IPS DF 19.7 (cell line): ENCODE measurements at places on chromosomes 12 and 14.

GRCh38 chr12:71214511-71215285 lies 56.9 kb upstream of the TSPAN8 start:
- peak; percentile 56 for DNase-seq

GRCh38 chr12:21690704-21691368 lies 33.2 kb upstream of the LDHB start:
- no peak for DNase-seq

DNA sequence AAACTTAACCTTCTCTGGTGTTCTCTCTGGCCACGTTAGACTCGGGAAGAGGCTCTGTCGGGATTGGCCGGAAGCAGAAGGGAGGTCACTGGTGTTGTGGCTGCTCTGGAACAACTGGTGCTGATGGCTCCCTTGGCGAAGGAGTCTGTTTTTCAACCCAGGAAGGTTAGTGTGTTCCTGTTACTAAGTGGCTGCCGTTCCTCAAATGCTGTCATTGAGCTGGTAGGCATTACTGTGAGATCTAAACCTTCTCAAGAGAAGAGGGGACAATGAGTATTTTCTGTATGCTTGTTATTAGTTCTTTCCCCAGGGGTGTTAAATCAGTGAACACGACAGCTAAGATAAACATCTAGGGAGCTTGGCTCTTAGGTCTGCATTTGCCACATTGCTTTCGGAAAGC lies 18.3 kb downstream of the POP5 start:
- DNase-seq, result no peak

DNA sequence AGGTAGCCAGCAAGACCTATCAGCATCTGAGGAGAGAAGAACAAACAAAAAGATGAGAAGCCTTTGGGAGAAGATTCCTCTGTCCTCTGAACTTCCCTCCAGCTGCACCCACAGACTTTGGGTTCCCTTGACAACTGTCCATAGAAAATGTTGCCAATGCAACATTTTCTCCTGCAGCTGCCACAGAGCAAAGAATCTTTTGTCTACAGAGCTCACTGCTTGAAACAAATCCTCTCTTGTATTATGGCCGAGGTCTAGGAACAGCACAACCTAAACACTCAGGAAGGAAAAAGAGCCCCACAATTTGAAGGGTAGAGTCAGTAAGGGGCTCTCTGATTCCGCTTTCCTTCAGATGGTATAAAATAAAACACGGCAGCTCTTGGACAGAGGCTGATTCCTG lies 14.3 kb downstream of the POMT2 start:
- no peak for DNase-seq

DNA sequence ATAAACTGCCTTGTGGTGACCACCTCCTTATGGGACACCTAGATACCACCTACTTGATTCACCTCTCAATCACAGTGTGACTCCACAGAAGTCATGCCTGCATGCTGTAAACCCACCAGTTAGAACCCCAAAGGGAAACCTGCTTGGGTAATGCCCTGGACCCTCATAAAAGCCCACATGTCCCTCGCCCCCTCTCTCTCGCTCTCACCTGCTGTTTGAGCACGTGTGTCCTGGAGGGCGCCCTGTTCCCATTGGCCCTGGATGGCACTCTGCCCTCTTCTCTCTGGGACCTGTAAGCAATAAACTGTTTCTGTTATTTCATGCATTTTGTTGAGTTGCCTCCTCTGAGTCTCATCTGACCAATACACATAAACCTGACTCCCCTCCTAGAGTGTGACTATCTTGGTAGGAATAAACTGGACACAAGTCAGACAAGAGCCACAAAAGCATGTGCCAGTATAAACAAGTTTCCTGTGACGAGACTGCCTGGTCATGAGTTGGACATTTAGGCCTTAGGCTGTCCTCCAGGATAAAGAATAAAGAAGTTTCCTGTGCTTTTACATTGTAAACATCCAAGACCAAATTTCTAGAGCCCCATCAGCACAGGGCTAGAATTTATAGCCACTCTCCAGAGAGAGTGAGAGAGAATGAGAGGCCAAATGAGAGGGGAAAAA lies 8.6 kb downstream of the IFI27L2 start:
- DNase-seq, result no peak

DNA sequence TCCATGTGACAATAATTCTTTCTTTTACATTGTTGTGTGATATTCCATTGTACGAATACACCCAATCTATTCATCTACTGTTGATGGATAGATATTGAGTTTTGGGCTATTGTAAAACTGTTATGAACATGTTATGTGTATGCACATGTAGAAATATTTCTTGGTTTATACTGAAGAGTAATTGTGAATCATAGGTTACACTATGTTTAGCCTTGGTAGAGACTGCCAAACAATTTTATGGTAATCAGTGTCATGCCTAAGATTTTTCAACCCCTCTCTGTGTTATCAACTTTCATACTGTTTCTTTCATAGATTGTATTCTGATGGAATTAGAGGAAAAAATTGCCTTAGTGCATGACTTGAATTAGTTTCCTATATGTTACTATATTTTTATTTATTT lies 39.5 kb downstream of the FRMD6 start:
- DNase-seq, result no peak

DNA sequence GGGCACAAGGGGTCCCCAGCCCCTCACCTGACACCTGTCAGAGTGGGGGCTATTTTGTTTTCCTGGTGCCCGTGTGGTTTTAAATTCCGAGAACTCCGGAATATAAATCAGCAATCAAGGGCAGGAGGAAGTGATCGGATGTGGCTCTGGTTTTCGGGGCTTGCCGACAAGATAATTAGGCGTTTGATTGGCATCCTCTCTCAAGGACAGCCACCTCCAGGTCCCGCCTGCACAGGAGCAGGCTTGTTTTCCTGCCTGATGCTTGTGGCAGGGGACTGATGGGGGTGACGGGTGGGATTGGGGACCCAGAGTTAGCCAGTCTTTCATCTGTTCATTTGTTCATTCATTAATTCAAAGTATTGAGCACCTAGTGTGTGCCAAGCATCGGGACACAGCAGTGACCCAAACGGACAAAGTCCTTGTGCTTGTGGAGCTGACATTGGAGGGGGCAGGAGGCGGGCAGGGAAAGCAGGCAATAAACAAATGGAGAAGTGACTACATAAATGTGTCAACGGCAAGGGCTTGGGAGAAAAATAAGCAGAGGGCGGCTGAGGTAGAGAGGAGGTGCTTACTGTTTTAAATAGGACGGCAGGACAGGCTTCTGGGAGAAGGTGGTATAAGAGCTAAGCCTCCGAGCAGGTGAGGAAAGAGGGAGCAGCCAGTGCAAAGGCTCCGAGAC lies 166.5 kb downstream of the PHETA1 start:
- DNase-seq, result no peak

DNA sequence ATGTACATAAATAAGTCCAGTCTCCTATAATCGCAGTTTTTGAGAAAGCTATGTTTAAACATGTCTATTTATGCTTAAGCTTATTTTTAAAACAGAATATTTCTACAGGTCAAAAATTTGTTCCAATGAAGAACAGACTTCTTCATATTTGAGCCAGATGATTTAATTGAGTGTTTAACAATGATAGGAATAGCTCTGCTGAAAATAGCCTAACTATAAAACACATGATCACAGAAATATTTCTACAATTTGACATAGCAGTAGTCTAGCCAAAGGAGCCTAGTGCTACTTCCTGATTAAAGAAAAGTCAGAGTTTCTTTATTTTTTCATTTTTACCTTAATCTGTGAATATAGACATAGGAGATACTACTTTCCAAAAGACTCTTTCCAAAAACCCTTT lies 29.4 kb downstream of the DCP1B start:
- DNase-seq, result no peak

GRCh38 chr14:70791971-70792370 lies 17.3 kb downstream of the MAP3K9 start:
- no peak for DNase-seq

DNA sequence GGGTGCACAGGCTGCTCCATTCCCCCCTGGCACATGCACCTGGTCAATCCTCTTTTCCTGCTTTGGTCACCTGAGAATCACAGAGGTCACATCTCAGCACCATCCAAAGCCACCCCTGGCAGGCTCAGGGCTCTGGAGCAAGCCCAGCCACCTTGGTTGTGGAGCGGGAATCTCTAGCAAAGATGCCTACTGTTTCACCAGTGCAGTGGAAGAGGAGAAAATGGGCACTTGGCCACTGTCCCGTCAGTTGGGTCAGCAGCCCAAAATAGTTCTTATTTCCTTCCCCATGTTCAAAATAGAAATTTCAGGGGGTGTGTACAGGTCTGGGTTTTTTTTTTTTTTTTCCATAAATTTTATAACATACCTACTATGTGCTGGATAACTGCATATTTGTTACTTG lies 18.3 kb downstream of the RTL1 start:
- no peak for DNase-seq

GRCh38 chr14:66032800-66033199 lies 453.4 kb upstream of the CCDC196 start:
- DNase-seq, result no peak

DNA sequence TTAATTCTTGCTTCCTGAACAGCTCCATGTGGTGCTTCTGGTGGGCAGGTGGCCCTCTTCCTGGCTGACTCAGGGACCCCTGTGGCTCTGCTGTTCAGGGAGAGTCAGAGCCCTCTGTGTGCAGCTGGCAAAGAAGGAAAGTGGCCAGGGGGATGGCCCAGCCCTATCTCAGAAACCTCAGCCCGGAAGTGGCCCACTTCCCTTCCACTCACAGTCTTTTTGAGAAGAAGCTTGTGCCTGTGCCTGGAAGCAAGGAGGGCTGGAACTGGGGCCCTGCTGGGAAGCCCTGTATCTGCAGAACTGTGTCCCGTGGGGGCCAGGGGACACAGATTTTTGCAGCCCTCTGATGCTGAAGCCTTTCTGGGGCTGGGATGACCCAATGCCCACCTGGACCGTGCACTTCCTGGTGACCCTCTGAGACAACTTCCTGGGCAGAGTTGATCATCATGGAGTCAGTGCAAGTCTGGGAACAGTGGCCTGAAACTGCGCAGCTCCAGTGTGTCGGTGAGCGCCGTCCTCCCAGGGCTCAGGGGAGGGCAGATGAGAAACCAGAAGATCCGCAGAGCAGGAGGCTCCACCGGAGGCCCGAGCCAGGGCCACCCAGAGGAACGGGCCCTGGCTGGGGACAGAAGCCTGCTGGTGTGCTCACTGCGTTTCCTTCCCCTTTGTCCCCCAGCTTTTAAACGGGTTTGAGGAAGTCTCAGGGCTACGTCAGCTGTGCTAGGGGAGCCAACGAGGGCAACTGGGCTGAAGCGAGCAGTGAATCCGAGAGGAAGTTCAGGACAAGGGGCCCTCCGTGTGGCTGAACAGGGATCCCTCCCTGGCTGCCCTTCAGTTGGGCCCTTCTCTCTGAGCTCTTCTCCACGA lies 217.4 kb upstream of the RTL1 start:
- DNase-seq, result no peak

DNA sequence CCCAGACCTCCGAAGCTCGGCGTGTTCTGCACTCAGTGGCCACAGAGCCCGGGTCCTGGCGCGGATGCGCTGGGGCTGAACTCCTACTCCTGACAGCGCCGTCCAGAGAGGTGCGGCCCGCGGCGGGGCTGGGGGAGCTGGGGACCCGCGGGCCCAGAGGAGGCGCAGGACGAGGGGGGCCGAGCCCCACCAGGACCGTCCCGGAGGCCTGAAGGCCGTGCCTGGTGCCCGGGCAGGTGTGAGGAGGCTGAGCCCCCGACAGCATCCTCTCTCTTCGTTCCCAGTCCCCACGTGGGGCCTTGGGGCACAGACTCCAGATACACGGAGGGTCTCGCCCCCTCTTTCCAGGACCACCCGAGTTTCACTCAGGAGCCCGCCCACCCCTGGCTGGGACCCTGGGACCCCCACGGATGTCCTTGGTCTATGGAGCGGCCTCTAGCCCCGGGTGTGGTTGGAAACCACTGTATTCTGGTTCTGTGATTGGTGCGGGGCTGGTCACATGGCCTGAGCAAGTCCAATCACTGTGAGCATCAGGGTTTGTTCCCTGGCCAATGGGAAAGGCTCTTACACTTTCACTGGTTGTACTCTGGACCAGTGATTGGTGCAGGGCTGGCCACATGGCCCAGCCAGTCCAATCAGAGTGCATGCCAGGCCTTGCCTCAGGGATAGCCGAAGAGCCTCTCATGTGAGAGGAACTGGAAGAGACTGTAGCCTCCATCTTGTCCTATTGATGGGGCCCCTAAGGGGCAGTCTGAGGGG lies 217.6 kb upstream of the SFSWAP start:
- no peak for DNase-seq

DNA sequence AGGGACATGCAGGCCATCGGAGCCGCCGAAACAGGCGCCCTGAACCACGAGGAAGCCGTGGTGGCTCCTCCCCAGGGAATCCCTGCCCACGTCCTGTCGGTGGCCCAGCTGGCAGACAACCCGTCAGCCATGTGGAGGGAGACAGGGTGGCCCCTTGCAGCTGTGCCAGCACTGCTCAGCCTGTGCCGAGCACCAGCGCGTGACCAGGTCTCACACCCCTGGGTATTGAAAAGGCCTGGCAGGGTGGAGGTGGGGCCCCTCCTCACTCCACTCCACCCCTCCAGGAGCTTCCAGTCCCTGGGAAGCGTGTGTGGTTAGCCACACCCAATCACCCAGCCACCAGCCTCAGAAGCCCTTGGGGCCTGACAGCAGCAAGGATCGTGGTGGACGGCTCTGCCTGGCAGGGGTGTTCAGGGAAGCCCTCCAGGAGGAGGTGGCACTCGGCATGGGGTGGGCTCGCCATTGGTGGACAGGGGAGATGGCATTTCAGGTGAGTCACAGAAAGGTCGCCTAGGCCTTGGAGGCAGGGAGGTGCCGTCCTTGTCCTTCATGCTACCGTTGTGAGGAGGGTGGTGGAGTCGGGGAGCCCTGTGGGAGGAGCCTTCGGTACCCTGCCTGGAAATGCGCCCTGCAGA lies 12.3 kb upstream of the DLK1 start:
- no peak for DNase-seq

- DNase-seq, result no peak
These were observed 191.6 kb downstream of the DUSP6 start for GRCh38 chr12:89160716-89161123.

- DNase-seq, result no peak
These were observed 15.5 kb upstream of the FKBP4 start for GRCh38 chr12:2779281-2779680.

GRCh38 chr12:18120899-18121298 lies 30.9 kb upstream of the RERGL start:
- DNase-seq, result no peak

GRCh38 chr14:24712374-24712773 lies 78.4 kb upstream of the GZMB start:
- no peak for DNase-seq

DNA sequence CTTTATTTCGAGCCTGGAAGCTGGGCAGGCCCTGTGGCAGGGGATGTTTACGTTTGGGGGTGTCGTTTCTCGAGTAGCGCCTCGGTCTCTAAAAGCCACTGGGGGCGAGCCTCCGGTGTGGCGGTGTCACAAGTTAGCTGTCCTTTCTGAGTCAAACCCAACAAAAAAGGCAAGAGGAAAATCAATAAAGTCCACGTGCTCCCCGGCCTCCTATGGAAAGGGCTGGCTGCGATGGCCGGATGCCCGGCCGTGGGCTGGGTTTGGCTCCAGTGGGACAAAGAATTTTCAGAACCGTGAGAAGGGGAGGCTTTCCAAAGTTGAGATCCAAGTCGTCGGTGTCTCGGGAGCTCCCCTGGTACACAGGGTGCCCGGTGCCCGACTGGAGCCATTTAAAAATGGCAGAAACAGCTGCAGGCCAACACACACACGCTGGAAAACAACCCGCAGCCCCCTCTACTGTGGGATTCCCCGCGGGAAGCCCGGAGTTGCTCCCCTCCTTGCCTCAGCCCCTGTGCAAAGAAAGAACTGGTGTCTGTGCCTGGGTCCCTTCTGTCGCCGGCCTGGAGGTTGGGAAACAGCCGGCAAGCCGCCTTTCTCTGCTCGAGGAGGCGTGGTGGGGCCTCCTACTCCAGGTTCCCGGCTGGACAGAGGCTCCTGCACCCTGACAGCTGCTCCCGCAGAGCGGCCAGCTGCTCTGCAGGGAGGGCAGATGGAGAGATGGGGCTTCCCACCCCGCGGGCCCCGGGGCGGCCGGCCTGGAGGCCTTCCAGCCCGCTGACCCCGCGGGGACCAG lies 1.9 kb downstream of the BCL7A start:
- DNase-seq, result no peak
